ENCODE measurements at places on chromosomes 4 and X.

DNA sequence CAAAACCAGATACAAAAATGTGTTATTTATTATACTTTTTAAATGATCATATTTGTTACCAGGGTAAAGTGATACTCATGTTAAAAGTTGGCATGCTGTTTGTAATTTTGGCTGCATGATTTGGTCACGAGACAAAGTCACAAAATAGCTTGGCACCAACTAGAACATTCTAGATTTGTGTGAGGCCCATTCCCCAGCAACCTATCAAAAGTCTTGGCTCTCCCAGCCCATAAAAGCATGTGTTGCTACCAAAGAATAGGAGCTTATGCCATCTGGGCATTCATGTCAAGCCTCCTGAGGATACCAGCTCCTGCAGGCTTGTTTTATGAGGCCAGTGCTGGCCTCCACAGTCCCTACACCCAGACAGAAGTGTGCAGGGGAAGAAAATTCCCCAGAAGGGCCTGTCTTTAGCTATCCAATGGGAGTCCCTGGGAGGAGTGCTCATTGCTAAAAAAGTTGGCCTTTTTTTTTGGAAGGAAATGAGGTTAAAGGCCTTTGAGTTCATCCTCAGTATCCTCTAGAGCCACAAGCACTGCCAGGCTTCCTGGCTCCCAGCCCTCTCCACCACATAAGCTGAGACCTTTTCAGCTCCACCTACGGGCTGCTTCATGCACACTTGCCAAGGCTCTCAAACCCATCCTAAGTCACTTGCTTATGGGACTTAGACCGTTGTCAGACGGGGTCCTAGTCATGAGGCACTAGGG, 211.9 kb upstream of the EOLA2 start:
- no peak for DNase-seq

- DNase-seq: no peak
These were observed 721.8 kb downstream of the ADGRL3 start for GRCh38 chr4:61921920-61922319.

DNA sequence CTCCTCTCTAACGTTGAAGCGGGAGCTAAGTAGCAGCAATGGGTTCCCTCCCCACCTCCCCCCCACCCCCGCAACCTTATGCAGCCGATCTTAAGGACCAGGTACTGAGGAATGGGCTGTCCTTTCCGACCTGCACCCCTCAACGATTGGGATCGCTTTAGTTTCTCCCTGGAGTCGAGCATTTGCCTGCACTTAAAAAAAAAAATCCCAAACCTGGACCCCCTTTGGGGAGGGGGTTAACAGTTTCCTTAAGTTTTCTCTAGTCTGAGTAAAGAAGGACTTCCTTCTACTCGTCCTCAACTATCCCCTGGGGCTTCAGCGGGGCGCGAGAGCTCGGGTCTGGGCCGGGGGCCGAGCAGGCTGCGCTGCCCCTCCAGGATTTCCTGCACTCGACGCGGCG, 25.7 kb upstream of the BCORL1 start:
- DNase-seq: no peak

DNA sequence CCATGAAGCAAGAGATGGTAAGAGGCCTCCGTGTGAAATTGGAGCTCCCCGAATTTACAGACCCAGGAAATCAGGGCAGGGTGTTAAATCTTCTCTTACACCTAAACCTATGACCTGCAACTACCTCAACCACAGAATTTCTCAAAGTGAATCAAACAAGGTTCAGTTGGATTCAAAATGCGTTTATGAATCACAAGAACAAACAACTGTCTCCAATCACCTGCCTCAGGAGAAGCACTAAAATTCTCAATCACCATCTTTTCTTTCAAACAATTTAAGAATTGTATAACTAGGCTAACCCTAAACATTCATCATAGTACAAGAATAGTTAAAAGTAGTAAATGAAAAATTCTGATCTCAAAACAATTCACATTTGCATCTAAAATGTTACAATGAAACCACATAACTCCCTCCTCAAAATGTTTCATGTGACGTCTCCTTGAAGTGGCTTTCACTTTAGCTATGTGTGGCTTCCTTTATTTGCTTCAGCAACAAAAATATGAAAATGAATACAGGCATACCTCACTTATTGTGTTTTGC, 19.2 kb downstream of the PPP3CA start:
- no peak for DNase-seq

GRCh38 chrX:150032742-150033141, 94.5 kb upstream of the EOLA2 start:
- DNase-seq: no peak

- DNase-seq: no peak
These were observed 554.8 kb upstream of the PABPC4L start for GRCh38 chr4:134756421-134756820.

DNA sequence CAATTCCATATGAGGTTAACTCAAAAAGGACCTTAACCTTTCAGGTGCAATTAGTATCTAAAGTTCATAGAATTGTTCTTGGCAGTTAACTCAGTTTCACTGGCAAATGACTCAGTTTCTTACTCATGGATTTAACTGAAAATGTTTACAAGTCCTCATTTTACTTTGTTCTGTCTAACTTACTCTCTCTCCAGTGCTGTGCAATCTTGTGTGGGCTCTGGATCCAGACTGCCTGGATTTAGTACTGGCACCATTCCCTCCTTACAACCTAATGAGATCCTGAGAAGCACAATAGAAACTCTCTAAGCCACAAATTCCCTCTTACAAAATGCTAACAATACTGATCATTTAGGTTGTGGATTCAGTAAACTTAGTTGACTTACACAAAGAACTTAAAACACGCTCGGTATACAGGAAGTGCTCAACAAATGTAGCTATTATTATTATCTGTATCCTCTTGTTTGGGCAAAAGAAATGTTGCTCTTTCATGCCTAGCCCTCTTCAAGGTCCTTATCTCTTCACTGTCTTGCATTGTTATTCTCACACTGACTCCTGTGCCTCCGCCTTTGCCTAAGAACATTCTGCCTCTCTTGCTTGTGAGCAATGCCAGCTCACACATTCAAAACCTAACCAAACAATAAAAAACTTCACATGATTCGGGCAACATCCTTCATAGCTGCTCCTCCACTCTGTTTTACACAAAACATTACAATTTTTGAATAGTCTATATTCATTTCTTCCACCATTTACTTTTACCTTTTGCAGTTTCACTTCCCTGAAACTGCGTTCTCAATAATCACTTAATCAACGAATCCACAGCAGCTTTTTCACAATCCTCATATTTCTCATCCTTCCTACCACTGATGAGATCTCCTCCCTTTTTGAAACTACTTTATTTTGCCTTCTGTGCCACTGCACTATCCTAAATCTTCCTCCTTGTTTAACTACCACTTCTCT, 91.8 kb downstream of the PDE5A start:
- no peak for DNase-seq

GRCh38 chr4:3252480-3252828, 3.5 kb downstream of the MSANTD1 start:
- no peak for DNase-seq

- DNase-seq: no peak
These were observed 8.6 kb upstream of the TSPAN7 start for GRCh38 chrX:38552721-38553120.

DNA sequence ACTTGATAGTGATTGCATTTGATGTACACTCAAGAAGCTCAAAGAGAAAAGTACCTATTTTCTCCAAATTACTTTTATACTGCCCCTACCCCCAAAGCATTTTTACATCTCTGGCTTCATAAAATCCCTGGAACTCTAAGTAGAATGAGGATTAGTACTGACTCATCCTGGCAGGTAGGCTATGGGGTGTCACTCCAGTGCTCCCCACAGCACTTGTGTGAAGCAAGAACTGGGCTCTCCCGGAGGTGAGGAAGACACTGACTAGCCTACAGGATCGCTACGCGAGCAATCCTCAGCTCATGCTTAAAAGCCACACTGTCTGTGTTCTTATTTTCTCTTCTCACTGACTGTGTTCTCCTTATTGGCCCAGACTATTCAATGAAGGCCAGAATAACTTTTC, 90.4 kb upstream of the NDP start:
- no peak for DNase-seq

DNA sequence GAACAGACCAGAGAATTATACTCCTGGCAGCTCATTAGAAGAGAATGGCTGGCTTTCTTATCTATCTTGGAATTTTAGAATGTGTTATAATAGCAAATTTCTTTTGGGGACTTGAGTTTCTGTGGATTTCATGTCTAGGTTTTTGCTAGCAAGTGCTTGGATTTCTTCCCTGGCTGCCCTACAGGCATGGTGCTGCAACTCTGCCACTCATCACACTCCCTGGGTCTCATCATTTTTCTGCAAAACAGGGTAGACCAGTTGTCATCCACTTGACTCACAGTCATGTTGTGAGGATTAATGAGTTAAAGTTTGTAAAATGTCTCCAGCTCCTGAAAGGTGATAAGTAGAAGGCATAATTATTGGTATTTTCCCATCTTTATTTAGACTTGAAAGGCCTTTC, 60.7 kb upstream of the LCORL start:
- no peak for DNase-seq

DNA sequence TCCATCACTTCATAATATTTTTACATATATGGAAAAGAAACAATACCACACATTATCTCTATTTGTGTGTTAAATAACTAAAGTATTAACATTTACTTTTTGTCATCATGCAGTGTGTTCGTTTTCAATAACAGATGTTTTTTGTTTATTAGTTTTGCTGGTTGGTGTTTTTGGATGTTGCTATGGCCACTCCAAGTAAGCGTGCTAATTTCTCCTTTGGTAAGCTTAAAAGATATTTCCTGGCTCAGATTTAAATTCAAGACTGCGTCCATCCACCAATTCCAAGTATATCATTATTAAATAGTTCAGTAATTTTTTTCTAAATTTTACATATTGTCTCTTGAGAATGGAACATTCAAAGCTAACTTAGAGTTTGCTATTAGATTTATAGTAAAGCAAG, 235.4 kb upstream of the IL1RAPL1 start:
- DNase-seq: no peak

- DNase-seq: no peak
These were observed 287.3 kb downstream of the STK32B start for GRCh38 chr4:5338531-5338930.
